ENCODE measurements at places on chromosomes 1 and 21.

DNA sequence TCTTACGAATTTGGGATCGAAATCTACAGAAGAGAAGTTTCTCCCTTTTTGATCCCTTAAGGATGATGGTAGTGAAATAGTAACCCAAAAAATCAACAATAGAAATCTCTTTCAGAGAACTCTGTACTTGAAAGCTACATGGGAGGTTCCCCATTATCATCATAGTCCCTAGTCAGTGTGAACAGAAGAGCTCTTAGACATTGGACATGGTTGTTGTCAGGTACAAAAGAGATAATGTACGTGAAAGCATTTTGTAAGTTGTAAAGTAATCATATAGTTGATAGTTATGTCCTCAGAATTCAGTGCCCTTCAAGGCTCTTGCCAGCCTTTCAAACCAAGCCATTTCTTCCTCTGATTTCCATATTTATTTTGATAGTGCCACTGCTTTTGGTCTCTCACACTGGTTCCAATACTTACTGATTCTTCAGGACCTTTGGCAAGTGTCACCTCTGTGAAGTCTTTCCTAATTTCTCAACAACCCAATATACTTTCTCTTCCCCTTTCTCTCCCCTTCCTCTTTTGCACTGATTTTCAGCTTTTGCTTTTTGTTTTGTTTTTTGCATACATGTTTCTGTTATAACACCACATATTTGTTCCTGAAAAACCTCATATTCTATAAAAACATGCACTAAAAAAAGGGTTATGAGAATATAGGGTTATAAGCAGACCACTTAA lies 22.4 kb downstream of the VPS45 start:
- DNase-seq: no peak

DNA sequence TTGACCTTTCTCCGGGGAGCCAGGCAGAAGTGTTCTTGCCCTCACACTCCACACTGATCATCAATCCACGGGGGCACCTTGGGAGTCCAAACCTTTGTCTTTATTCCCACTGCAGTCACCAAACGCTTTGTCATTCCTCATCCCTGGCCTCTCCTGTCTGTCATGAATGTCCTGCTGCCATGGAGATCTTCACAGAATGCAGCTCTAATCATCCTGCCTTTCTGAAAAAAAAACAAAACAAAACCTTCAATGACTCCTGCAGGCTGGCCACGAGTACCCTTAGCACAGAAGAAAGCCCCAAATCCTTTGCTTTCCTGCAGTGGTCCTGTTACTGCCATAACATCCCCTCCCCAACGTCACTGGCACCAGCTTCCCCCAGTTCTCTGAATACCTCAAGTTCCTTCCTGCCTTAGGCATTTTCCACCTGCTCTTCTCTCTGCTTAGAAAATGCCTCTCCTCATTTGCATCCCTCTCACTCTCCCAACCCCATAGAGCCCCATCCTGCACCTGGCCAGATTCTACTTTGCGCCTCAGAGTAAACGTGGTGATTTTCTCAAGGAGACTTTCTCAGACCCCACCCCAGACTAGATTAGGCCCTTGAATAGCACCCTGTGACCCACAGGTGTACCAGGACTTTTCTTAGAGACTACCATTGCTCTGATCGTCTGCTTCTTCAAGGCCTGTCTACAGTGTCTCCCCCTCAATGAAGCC lies 131.2 kb downstream of the AK5 start:
- no peak for DNase-seq

GRCh38 chr1:43946236-43947060 lies at the start of gene IPO13:
TSS of gene IPO13 (plus strand) at chr1:43946950. CDS start at chr1:43947601, 651 bp downstream.
- DNase-seq: peak; percentile 81

DNA sequence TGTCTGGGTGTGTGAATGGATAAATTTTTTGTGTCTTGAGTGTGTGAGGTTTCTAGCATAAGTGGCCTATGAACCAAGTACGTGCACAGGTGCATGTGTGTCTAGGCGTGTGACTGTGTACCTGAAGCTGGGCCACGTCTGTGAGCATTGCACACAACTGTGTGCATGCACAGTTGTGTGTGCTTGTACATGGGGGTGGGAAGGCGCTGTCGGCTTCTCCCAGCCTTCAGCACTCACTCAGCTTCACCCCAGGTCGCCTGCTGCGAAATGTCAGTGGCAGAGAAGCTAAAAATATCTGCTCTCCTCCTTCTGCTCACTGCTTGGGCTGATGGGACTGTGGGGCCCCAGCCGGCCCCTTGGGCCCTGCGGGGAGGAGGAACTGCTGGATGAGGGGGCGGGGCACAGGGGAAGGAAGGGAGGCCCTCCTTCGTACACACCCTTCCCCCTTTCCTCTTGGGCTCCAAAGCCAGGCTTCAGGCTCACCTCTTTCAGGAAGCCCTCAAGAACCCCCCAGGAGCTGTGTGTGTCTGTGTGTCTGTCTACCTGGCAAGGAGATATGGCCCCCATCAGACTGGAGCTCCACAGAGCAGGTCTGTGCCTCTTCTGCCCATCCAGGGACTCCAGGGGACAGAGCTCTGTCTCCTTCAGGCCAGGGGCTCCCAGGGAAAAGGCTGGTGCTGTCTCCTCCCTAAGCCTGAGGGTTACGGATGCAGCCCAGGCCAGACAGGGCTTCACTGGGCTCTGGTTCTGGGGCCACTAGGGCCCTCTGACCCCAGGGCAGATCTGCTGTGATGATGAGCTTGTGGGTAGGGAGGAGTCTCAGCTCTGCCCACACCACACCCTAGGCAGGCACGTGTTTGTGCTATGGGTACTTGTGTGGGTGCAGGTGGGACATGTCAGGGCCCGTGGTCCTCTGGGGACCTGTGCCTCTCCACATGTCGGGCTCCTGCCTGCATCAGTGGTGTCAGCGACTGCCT lies 35.6 kb upstream of the WASF2 start:
- DNase-seq: peak; percentile 86

DNA sequence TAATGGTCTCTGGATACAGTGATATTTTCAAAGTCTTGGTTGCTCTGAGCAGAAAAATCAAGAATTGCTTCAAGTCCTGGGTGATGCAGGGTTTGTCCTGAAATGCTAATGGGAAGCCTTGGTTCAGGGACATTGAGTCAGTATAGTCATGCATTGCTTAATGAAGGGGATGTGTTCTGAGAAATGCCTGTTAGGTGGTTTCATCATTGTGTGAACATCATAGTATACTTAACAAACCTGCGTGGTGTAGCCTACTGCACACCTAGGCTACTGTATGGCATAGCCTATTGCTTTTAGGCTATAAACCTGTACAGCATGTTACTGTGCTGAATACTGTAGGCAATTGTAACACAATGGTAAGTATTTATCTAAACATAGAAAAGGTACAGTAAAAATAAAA lies 36.4 kb downstream of the TBCE start:
- no peak for DNase-seq

DNA sequence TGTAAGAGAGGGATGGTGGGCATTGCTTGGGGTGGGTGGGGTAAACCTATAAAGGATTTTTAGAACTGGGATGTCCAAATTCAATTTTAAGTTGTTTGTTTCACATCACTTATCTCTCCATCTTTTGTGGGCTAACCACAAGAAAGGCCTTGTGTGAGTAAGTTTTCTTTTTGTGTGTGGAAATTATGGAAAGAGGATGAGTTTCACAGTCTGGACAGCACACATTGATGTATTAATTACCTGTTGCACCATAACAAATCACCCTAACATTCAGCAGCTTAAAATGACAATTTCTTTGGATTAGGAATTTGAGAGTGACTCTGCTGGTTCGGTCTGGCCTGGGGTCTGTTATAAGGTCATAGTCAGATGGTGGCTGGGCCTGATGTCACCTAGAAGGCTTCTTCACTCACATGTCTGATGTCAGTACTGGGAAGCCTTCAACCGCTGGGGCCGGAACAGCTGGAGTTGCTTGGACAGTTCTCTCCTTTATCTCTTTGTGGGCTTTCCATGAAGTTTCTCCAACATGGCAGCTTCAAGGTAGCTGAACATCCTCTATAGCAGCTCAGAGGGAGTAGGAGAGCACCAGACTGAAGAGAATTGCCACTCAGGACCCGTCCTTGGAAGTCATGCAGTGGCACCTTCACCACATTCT lies 2.0 kb upstream of the COL9A2 start:
- no peak for DNase-seq

DNA sequence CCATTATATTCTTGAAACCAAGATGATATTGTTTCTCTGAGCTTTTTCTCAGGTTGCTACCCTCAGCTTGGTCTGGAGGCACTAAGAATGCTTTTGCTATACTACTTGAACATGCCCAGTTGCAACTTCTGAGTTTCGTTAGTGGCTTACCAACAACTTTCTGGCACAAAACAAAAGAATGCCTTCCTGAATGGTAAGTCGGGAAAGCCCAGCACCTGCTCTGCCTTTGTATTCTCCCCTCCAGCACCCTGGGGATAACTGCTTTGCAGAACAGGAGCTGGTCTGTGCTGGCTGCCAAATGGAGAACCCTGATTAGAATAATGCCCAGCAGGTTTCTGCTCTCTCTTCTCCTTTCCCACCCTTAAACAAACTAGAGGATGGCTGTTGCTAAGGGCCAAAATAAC lies 149.3 kb downstream of the TGFB2 start:
- DNase-seq: no peak

GRCh38 chr1:237043846-237044636 lies 2.1 kb downstream of the RYR2 start:
- no peak for DNase-seq

- no peak for DNase-seq
Observed at GRCh38 chr1:106277786-106278185, 778.7 kb upstream of the PRMT6 start.

DNA sequence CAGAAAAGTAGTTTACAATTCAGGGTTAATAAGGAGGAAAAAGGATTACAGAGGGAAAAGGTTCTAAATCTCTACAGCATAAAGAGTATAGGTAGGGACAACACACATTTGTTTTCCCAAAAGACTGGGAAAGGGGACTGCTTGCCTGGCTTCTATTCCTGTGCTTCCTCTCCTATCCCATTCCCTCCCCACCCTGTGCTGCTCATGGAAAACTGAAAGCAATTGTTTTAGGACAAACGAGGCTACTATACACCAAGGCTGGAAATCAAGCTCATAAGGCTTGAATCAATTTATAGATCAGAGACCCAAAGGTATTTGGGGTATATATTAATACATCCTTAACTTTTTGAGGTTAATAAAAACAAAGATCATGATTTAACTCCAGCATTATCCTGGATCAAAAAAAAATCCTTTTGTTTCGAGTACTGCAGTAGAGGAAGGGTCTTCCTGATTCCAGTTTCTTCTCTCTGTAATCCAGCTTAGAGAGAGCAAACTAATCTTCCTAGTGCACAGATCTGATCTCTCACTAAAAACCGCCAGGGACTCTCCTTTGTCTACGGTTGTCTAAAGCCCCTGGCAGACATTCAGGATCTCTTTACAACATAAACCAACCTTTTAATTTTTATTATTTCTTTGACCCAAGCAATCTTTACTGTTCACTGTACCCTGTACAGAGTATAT lies 37.4 kb upstream of the A3GALT2 start:
- no peak for DNase-seq

DNA sequence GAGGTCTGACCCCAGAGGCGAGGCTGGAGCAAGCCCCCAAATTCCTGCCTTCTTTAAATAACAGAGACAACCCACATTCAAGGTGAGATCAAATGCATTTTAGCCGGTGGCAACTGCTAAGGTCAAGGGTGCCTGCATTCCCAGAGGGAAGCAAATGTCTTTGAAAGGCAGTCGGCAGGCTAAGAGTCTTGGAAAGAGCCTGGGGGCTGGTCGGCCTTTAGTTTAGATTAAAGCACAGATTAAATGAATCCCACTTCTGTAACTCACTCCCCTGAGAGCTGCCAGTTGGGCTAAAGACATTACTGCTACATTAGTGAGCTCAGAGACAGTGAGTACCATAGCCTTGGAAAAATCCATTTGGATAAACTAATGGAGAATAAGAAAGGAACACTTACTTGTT lies 59.2 kb downstream of the HTR6 start:
- no peak for DNase-seq

DNA sequence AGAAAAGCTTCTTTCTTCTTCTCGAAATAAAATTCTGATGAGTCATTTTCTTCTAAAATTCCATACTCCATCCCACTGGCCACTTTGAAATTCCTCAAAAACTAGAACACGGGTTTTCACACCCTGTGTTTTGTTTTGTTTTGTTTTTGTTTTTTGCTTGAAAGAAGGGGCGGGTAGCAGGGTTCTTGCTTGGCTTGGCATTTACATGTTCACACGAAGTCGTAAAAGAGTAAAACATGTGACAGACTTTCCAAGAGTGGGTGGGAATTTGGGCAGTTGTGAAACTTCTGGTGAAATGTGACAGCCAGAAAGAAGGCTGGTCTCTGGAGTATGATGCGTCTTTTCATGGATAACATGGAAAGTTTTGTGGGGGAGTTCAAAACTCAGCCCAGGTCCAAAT lies 47.1 kb upstream of the FMN2 start:
- DNase-seq: no peak

DNA sequence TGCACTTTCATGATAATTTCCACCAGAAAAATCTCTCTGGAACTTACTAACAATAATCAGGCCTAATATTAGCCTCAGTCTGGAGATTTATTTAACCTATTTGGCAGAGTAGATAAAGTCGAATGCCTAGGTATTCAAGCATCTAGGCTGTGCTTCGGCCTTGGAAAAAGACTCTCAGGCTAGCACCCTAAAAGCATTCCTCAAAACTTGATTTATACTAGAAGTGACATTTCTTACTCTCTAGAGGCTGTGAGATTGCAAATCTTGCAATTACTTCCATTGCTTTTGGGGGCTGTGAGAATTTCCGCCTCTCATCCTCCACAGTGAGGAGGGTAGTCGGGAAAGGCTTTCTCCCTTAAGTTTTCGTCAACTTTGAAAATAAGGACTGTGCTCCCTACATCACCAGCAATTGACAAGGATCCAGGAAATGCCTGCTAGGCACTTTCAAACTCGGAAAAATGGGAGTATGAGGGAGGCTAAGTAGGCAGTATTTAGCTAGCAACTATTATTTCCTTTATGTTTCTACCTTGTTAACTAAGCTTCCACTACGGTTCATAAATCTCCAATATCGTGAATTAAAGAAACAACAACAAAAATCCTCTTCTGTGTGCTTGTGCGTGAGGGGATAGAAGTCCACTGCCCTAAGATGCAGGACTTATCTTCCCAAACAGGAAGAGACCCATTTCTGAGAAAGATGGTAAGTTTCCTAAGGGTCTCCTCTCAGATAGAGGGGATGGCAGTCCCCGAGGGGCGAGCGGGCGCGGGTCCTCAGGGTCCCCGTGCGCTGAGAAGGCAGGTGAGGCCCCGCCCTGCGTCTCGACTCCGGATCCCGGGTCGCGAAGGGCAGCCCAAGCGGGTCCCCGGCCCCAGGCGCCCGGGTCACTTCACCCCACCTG lies 1.1 kb upstream of the LMO4 start:
- DNase-seq: no peak

Data from keratinocyte (primary cell).